T-helper 17 cell (primary cell): ENCODE measurements at places on chromosomes 6 and 20.

DNA sequence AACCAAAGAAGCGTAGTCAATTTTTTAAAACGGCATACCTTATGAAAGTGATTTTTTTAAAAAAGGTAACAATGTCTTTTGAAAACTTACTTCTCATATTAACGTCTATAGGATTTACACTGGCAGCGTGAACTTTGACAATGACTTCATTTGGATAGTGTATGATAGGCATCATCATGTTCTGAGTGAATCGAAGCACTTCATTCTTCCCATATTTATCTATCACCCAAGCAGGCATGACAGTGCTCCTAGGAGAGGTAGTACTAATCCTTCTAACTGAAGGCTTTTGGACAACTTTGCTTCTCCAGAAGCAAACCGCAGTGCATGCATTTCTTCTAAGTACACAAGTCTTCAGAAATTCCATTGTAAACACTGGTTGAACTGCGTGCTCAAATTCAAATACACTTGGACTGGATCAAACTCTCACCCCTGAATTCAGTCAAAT, 618 bp downstream of the RTN4IP1 start:
- no peak for DNase-seq

DNA sequence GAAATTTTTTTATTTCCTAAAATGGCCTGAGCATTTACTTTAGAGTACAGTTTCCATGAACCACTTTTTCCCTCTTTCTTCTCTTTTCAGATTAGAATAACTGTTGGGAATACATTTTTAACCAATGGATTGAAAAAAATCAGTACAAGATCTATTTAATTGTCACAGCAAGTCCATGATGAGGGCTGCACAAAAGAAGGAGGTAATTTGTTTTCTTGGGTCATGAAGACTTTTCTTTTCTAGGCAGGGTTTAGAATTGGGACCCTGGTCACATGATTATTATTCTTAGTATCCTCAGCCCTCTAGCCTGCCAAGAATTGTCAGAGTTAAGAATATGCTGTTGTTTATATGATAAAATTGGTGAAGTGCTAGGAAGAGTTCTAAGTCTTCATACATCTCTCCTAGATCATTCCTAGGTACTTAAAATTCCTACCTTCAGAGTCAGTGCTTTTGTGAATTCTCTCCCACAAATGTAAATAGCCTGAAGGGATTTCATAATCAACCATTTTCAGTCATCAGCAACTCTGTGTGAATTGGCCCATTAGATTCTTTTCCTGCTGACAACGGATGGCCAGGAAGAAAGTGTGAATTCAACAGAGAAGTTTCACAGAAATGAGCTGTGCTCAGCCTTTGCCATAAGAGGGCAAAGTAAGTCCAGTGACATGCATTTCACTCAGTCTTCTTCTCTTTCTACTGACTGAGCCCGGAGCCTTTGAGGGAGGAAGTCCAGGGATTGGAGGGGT, 32.4 kb upstream of the TPBG start:
- DNase-seq = no peak

DNA sequence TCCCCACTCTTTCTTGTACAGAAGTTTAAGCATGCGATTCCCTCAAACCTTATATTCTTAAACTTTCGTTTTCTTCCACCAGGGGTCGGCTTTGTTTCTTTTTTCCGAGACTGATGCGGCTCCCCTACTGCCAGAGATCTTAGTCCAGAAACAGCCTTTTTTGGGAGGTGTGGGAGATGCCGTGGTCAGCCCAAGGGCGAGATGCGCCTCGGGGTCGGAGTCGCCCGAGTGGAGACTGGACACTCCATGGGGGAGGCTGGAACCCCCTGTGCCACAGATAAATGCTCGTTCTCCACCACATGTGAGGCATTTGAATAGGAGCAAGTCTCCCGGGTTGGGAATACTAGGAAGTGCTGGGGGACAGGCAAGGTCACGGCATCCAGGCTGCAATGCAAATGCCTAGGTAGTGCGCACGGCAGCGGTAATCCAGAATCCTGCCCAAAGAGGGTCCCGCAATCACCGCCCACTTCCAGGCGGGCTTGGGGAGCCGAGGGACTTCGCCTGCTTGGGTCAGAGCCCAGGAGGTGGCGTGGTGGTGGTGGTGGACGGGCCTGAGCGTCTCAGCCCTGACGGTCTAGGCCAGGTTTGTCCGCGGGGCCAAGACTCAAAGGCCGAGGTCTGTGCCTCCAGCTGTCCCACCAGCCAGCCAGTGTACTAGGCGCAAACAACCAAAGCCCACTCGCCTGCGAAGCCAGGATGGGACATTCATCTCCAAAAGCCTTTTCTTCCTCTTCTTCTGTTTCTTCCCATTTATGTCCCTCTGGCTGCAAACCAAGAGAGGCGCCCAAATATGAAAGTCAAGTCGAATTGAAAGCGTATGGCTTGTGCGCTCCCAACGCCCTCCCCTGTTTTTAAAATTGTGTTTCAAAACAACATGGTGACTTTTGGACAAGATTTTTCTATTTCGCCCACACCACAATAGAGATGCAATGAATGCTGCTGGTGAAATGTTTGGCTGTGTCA, 39.3 kb upstream of the OSTM1 start:
- DNase-seq = no peak

DNA sequence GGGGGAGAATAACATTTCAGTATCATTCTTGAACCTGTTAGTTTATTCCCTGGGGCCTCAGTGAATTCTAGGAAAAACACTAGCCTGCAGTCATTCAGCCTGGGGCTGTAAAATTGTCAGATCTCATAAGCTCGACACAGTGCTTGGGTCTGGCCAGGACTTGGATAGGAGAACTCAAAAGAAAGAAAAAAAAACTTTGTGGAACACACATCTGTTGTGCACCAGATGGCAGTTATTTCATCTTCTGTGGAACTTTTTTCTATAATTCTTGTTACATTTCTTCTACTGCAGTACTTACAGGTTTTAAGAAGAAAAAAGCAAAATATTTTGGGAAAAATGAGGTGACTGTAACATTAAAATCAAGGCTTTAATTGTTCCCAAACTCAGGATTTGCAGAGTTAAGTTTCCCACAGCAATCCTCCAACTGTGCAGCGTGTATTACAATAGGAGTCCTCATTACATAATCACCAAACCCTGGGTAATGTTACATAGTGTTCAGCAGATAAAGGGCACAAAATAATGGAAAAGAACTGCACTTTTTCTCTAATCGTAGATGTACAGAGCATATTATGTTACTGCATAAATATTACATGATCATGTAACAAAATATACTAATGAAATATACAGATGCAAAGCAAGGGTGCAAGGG, 531.1 kb upstream of the CITED2 start:
- no peak for DNase-seq

GRCh38 chr20:8657664-8658063, 411.2 kb upstream of the PLCB4 start:
- DNase-seq = no peak

DNA sequence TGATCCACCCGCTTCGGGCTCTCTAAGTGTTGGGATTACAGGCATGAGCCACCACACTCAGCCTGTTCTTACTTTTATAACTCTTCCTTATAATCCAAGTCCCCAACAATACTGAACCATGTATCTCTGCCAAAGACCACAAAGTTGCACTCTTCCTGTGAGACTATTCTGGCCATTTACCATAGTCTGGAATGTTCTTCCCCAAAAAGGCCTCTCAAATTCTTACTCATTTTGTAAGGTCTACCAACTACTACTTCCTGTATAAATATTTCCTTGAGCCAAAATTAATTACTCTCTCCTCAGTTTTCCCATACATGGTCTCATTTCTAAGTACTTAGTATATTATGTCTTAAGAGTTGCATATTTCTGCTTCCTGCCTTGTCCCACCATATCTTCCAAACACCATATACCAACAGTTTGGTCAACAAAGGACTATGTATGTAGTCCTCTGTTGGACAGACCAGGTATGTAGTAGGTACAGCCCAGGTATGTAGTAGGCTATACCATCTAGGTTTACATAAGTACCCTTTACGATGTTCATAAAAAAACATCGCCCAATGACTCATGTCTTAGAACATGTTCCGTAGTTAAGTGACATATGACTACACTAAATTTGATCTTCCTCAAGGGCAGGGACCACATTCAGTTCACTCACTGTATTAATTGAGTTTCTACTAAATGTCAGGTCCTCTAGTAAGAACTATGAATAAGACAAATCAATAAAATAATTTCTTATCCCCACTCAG, 22.0 kb downstream of the RANBP9 start:
- DNase-seq = no peak

- no peak for DNase-seq
Observed at GRCh38 chr20:52481443-52481842, 289.9 kb upstream of the ZFP64 start.

- no peak for DNase-seq
Observed at GRCh38 chr6:157850030-157850429, 27.0 kb downstream of the SNX9 start.

GRCh38 chr6:3409699-3410384, 47.0 kb downstream of the SLC22A23 start:
- no peak for DNase-seq

DNA sequence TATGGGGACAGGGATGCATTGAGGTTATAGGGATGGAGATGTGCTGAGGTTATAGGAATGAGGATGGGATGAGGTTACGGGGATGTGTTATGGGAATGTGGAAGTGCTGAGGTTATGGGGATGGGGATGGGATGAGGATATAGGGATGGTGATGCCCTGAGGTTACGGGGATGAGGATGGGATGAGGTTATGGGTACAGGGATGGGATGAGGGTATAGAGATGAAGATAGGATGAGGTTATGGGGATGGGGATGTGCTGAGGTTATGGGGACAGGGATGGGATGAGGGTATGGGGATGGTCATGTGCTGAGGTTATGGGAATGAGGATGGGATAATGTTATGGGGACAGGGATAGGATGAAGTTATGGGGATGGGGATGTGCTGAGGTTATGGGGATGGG, 542.8 kb downstream of the CDH26 start:
- DNase-seq = no peak

DNA sequence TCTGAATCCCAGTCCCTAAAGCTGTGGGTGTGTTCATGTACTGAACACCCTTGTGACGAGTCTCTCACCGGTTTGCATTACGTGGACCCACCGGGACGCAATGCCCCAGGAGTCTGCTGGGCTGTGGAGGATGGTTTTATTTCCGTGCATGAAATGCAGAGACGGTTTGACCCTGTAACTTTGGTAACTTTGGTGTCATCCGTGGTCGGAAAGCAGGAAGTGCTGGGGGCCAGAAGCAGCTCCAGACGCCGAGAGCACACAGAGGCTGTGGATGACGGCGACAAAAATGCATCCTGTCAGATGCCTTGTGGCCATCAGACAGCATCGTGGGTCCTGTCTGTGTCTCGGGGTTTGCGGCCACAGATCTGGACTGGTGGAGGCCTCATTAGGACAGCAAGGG, 7.2 kb downstream of the BHLHE23 start:
- DNase-seq = no peak

DNA sequence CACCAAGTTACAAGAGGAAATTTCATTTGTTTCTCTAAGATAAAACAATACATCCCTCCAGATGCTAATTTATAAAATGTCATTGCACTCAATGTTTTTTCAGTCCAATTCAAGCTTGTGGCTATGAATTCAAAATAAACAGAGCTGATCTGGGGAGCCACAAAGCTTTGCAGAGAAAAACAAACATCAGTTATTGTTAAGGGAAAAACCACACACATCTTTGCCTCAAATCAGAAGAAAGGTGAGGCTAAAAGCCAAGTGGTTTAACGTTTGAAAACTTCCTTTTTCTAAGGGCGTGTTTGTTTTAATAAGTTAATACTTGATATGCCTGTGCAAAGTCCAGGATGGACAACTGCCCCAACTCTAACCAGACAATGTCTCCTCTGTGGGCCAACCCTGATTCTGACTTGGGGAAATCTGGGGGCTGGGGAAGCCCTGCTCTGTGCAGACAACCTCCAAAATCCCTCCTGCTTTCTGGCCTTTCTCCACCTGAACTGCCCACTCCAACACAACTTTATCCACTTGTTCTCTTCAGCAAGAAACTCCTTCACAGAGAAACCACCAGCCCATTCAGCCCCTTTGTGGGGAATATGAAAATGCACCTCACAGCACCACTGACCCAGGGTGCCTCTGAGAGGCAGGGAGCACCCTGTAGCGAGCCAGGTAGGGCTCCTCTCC, 44.6 kb upstream of the NT5E start:
- DNase-seq = no peak

DNA sequence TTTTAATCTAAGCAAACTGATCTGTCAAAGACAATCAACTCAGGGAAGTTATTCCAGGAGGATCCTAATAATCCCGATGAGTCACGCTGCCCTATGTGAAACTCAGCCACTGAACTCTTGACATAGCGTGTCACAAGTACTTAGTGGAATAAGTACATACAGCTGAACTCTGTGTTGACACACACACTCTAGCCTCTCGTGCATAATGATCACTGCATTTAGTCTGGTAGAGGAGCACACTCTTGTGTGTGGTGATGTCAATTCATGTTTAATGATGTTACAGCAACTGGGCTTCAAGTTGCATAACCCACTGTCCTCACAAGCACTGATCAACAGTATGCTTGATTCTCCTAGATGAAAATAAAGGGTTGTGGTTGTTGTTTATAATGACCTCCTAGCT, 148.3 kb downstream of the HACE1 start:
- DNase-seq = no peak

DNA sequence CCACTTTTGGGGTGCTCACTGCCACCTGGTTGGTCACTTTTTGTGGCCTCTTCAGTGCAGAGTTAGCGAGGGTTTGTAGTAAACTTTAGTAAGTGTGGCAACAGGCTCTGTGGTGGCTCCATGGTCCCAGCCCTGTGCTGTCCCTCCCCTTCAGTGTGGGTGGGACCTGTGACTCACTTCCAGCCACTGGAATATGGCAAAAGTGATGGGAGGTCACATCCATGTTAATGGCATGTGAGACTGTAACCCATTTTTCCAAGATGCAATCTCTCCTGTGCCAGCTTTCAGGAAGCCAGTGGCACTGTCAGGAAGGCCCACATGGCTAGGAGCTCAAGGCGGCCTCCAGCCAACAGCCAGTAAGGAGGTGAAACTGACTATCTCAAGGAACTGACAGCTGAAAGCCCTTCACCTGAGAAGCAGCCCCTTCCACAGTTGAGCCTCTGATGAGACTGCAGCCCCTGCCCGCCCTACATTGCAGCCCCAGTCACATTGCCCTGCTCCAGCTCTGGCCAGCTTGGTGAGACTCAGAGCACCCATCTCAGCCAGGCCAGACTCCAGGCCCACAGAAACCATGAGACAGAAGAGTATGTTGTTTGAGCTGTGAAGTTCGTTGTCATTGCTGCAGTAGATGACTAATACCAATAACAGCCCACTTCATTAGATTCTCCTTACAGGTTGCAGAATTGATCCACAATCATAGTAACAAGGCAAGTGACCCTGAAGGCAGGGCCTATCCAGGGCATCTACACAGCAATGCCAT, 13.1 kb upstream of the CST7 start:
- DNase-seq = no peak

DNA sequence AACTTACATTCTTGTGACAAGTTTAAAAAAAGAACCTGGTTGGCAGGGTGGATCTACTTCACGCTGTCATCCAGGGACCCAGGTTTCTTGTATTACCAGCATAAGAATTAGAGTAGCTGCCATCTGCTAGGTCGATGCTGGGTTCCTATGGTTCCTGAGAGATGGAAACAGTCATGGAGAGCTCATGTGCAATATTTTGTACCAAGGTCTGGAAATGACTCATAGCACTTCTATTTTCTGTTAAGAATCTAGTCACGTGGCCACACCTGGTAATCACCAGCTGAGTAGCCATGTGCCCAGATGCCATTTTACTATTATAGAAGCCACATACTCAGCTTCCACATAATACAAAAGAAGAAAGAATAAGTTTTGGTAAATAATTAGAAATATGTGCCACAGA, 171.3 kb downstream of the CD83 start:
- DNase-seq = no peak
